ENCODE measurements at places on chromosomes 2 and 18. TPM values are rescaled to one million over a fixed set of nuclear protein-coding genes. Genes with fewer than 3 reads are reported as not detected.

DNA sequence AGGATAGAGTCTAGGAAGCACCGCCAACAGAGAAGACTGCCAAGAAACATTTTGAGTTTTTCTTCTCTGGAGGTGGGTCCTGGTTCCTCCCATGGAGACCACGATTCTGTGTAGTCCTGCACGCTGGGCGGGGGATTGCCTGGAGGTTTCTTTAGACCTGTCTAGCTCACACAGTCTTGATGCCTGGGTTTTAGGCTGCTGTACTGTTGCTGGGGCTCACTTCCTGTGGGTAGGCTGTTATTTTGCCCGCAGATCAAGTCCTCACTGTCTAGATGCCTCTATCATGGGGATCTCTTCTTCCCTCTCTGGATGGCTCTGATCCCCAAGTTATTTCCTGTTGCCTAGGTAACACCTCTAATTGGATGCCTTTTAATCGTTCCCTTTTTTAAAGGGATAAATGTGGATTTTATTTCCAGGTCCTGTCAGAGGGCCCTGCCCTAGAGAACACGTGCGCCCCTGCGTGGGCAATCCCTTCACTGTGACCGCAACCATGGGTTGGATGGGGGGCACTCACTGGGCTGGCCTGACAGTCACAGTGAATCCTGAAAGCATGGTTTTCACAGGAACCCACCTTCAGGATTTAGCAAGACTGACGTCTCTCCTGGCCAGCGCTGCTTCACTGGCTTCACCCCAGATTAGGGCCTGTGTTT lies 115.7 kb downstream of the MSH2 start:
- H3K4me3 ChIP-seq: no peak overlapping the region
- no peak for DNase-seq
- no peaks in the 10 kb centered on the region for H3K36me3 ChIP-seq
- no peaks in the 10 kb centered on the region for H3K27me3 ChIP-seq
- no peak overlapping the region for H3K27ac ChIP-seq

DNA sequence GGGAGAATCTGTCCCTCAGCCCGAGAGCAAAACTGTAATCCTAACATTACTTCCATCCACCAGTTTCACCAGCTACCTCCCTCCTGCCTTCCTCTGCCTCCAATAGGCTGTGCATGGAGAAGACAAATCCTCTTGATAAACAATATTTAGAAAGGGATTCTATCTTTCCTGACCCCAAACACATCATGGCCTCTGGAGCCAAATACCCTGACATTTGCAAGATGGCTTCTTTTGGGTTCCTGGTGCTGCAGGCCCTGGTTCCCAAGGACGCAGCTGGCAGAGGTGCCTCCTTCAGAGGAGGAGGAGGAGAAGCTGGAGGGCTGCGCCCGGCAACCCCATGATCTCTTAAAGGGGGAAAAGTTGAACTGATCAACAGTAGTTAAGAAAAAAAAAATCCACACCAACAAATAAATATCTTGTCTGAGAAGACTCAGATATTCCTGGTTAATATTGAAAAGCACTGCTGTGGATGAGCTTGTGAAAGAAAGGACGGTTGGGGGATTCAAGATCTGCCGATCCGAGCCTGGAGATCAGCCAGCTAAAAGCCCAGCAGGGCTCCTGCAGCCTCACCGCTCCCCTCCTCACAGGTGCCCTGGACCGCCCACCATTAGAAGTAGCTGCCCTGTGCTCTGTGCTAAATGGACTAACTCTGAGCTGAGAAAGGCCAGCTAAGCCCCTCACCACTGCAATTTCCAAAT lies 116.8 kb downstream of the MSH2 start:
- no peaks in the 10 kb centered on the region for H3K36me3 ChIP-seq
- H3K4me1 ChIP-seq: peaks cover 10% of the 10 kb centered on the region

DNA sequence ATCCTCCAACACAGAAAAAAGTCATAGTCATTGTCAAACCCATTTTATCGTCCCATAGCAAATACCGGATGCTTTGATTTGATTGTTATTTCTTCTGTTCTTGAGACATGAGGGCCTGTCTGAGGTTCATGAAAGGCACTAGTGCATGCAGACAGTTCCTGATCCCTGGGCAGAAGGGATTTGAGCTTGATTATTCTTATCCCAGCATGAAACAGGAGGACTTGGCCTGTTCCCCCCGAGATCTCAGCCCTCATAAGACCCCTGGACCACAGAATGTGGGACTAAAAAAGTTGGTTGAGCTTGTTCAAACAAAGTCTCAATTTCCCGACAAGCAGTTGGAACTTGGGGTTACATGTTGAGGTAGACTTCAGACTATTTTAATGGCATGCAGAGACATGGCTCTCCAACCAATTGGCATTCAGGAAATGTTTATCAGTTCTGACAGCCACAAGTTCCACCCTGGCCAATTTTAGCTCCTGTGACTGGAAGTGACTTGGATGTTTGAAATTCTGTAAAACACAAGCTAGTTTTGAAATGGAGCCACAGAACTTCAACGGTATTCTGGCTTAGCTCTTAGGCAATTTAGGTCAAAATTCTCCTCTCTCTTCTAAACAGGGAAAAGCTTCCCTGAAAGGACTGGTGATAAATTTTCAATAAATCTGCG lies 366.9 kb upstream of the SLC14A2 start:
- no peaks in the 10 kb centered on the region for H3K36me3 ChIP-seq
- peaks cover 26% of the 10 kb centered on the region for H3K4me1 ChIP-seq
- DNase-seq: peak; percentile 82
- no peaks in the 10 kb centered on the region for H3K27me3 ChIP-seq

DNA sequence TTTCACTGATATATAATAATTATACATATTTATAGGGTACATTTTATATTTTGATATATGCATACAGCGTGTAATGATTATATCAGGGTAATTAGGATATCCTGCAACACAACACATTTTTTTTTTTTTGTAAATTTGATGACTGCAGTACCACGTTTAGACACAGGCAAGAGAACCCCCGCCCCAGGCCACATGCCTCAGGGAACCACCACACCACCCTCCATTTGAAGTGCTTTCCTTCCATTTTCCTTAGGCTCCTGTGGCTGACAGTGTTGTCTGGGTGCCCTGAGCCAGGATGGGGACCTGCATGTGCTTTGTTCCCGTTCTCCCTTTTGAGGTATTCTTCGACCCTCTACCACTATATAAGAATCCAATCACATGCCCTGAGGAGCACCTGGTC lies 161.6 kb upstream of the CTAGE1 start:
- no peaks in the 10 kb centered on the region for H3K36me3 ChIP-seq
- DNase-seq: no peak
- no peak overlapping the region for H3K4me3 ChIP-seq
- no peak overlapping the region for H3K27ac ChIP-seq

DNA sequence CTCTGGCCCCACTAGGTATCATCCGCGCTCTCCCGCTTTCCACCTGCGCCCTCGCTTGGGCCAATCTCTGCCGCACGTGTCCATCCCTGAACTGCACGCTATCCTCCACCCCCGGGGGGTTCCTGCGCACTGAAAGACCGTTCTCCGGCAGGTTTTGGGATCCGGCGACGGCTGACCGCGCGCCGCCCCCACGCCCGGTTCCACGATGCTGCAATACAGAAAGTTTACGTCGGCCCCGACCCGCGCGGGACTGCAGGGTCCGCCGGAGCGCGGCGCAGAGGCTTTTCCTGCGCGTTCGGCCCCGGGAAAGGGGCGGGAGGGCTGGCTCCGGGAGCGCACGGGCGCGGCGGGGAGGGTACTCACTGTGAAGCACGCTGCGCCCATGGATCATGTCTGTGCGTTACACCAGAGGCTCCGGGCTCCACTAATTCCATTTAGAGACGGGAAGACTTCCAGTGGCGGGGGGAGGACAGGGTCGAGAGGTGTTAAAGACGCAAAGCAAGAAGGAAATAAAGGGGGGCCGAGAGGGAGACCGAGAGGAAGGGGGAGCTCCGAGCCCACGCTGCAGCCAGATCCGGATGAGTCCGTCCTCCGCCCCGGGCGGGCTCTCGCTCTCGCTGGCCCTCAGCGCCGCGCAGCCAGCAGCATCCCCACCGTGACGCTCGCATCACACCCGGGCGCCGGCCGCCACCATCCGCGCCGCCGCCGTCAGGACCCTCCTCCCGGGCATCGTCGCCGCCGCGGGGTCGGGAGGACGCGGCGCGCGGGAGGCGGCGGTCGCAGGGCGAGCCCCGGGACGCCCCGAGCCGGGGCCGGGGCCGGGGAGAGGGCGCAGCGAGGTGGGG lies 664 bp downstream of the NETO1 start:
- no peaks in the 10 kb centered on the region for H3K4me1 ChIP-seq
- peaks cover 50% of the 10 kb centered on the region for H3K27me3 ChIP-seq
- H3K36me3 ChIP-seq: no peaks in the 10 kb centered on the region
- H3K4me3 ChIP-seq: peak overlapping the region; percentile 57
- no peak overlapping the region for H3K27ac ChIP-seq
- peak; percentile 62 for DNase-seq

DNA sequence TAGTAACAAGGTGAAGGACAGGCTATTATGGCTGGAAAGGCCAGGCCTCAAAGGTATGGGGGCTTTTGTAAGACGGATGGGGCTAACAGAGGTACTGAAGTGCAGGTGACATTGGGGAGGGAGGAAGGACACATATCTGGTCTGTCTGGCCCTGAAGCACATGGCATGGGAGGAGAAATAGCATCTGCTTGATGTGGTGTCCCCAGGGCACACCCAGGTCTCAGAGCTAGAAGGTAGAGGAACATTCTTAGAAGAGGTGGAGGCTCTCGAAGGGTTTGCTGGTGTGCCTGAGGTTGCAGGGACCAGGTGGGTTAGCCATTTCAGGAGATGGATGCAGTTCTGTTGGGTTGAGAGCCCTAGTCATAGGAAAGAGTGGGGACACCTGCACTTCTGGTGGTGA lies 9.5 kb downstream of the RALB start:
- no peak for DNase-seq

DNA sequence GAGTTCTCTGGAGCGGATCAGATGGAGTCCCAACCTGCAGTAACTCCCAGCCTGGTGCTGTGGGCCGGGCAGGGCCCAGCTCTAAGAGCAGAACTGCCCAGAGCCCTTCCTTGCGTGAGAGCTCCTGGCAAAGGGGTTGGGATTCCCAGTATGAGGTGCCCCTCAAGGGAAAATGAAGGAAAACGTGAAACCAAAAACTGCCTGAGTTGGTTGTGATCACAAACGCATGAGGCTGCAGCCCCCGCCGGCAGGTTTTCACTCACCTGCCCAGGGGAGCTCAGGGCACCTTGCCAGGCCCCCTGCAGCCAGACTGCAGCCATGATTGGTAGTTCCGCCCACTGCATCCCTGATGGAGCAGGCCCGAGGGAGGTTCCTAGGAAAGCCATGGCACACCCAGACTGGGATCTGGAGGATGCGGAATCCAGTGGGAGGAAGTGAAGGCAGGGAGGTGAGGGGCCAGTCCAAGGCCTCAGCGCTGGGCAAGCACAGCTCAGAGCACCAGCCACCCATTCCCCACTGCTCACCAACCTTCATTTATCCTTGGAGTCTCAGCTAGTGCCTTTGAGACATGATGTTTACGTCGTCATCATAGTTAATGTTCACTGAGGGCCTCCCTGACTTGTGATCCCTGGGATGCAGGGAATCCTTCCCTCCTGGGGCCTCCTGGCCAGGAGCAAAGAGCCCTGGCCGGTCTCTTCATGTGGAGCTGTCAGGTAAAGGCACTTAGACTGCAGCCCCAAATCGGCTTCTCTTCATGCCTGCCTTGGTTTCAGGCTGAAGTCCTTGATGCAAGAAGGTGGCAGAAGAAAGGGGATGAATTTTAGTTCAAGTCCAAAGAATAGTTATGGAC lies 103.2 kb downstream of the INHBB start:
- no peak overlapping the region for H3K27ac ChIP-seq
- DNase-seq: no peak
- H3K27me3 ChIP-seq: peaks cover 8% of the 10 kb centered on the region
- no peaks in the 10 kb centered on the region for H3K36me3 ChIP-seq
- H3K4me3 ChIP-seq: no peak overlapping the region

DNA sequence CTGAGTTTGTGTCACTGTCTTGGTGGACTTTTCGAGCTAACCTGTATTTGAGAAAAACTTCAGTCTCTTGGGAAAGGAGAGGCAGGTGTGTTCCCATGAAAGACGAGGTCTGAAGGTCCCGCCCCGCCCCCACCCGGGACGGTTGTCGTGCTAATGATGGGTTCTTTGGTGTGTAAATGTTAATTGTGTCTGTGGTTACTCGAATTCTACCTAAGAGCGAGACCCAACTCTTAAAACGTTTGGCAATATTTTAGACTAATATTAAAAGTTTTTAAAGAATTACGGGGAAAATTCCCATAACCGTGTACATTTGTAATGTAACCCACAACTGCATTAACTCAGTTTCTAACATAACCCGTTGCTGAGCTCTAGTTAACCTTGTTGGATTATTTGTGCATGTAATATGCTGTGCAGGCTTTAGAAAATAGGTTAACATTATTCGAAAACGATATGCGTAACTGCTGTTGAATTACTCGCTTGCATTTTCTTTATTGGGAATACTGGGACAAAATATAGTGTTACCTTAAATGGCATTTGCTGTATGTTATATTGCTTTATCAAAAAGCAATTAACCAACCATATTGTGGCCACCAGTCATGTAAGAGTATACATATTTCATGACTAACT lies 833 bp downstream of the EPB41L5 start:
- peaks cover 4% of the 10 kb centered on the region for H3K4me1 ChIP-seq
- no peaks in the 10 kb centered on the region for H3K27me3 ChIP-seq
- no peak for DNase-seq
- peak overlapping the region; percentile 79 for H3K4me3 ChIP-seq

DNA sequence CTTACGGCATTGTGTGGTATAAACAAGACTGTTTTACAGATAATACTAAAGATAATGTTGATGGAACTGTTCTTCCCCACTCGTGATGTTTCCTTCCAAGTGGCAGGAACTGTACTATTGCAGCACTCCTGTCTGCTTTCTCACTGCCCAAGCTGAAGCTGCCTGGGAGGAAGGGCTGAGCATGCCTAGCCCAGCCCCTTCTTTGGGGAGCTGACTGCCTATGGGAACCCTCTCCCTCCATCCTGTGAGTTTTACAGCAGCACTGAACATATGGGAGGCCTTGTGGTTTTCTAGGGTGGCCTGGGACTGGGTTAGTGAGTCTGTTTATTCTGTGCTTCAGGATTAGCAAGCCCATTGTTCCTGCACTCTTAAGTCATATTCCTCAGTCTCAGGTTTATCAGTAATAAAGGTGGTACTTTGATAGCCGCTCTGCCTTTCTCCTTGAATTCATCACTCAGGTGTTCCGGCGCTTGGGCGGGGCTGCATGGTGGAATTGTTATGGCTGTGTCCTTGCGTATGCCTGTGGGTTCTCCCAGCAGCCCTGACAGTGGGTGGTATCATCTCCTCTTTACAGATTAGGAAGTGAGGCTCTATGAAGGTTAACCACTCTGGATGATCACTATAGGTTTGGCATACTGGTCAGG lies 379.7 kb downstream of the PTPRM start:
- no peaks in the 10 kb centered on the region for H3K36me3 ChIP-seq
- no peaks in the 10 kb centered on the region for H3K27me3 ChIP-seq
- H3K4me1 ChIP-seq: peaks cover 6% of the 10 kb centered on the region
- DNase-seq: peak; percentile 91
- H3K4me3 ChIP-seq: peak overlapping the region; percentile 14

GRCh38 chr2:186919296-186919695 lies 70.3 kb upstream of the ZSWIM2 start:
- no peak overlapping the region for H3K27ac ChIP-seq
- DNase-seq: peak; percentile 72
- H3K4me1 ChIP-seq: no peaks in the 10 kb centered on the region
- no peak overlapping the region for H3K4me3 ChIP-seq

LRATD1 gene
- total RNA-seq: 1.5 TPM

GAREM2 gene
- total RNA-seq: 1.2 TPM

DNAJC5G gene
- total RNA-seq: 14.1 TPM

DCDC2C gene
- not detected for total RNA-seq

RNF149 gene
- total RNA-seq: 34.4 TPM

LRP1B gene
- 2.4 TPM for total RNA-seq
